CD14-positive monocyte (primary cell): ENCODE measurements at places on chromosomes 11 and 22. TPM values are rescaled to one million over a fixed set of nuclear protein-coding genes. Genes with fewer than 3 reads are reported as not detected.

Gene DDIAS
- 3.6 and 6.0 TPM in 2 replicates for polyA plus RNA-seq

GRCh38 chr11:16909359-16910035 lies 104.7 kb downstream of the PLEKHA7 start:
- DNase-seq, result no peak

Gene BTG4
- polyA plus RNA-seq, result not detected

Gene TSPAN18
- not detected in 2 replicates for polyA plus RNA-seq

GRCh38 chr11:109424901-109425300 lies 2.9 kb downstream of the C11orf87 start:
- DNase-seq, result no peak

GRCh38 chr11:64100360-64100759 lies 64.6 kb downstream of the FLRT1 start:
- no peak for DNase-seq

- no peak for DNase-seq
Measured at GRCh38 chr11:32881286-32881685, 11.3 kb upstream of the QSER1 start.
